ENCODE measurements at places on chromosomes 1 and 21.

GRCh38 chr21:27715131-27715530 lies 748.2 kb upstream of the ADAMTS5 start:
- no peak for DNase-seq

GRCh38 chr1:77756052-77756754 lies 3.4 kb downstream of the USP33 start:
- no peak for DNase-seq

- DNase-seq, result peak; percentile 76
Observed at GRCh38 chr1:246492611-246493245, 14.4 kb downstream of the SMYD3 start.

DNA sequence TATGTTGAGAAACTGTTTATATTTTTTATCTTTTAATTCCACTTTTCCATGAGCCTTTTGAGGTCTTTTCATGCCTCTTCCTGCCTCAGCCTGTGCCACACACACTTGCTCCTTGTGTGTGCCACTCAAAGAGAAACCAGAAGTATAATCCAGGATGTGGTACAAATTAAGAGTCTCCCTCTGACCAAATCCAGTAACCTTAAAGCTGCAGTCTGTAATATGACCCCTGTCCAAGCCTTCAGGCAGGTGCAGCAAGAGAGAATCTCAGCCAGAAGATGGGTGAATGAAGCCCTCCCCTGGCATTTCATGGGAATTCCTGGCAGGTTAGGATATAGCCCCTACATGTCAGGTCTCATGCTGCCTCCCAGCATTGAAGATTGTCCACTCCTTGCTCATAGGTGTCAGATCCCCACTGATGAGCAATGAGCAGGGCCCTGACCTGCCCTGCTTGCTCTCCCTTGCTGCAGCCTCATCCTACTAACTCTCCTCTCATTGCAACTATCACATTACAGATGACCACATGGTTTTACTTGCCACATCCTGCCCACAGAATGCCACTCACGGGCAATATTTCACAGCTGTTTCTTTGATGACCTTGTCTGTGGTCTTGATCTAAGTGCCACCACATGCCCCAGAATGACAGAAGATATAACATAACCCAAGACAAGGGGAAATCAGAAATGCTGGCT lies 169.3 kb downstream of the SEC16B start:
- no peak for DNase-seq

GRCh38 chr21:41956926-41957729 lies 3.3 kb upstream of the C2CD2 start:
- no peak for DNase-seq

GRCh38 chr1:158147401-158147800 lies 33.3 kb upstream of the CD1D start:
- DNase-seq, result no peak

- no peak for DNase-seq
Observed at GRCh38 chr1:27274204-27274603, 39.8 kb downstream of the WDTC1 start.

- DNase-seq, result no peak
Observed at GRCh38 chr1:59124166-59124565, 172.7 kb upstream of the FGGY start.

GRCh38 chr1:201753492-201753891 lies 75.5 kb upstream of the IPO9 start:
- DNase-seq, result no peak

DNA sequence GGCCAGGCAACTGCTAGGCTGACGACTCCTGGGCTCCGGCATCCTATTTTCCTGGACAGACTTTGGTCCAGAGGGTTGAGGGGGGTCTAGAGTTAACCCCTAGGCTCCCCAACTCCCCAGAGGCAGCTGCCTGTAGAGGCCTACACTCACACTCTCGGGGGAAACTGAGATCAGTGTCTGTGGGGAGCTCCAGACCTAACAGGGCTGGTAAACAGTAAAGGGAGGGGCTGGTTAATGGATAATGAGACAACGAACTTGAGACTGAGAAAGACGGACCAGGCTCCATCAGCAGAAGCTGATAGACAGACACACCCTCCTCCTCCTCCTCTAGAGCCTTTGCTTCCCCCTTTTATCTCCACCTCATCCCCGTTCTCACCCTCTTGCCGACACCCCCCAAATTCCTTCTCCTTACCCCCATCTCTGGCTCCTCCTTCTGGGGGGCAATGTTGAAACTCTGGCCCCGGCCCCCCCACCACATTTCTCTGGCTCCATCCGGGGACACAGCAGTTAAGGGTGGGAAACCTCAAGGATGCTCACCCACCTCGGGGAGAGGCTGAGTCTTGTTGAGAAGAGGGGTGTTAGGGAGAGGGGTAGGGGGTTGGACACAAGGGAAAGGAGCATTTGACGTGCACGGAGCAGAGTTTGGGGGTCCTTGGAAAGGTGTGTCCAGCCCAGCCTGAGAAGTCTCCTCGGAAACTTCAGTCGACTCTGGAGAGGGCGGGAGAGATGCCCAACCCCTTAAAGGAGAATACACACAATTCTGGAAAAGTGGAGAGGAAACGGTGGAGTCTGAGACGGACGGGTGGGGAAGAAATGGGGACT lies at the start of gene MTMR11:
Gene MTMR11 (minus strand): TSS at position 710 of the 822 bp plus-strand sequence. CDS start 232 bp downstream, at position 478.
- no peak for DNase-seq

DNA sequence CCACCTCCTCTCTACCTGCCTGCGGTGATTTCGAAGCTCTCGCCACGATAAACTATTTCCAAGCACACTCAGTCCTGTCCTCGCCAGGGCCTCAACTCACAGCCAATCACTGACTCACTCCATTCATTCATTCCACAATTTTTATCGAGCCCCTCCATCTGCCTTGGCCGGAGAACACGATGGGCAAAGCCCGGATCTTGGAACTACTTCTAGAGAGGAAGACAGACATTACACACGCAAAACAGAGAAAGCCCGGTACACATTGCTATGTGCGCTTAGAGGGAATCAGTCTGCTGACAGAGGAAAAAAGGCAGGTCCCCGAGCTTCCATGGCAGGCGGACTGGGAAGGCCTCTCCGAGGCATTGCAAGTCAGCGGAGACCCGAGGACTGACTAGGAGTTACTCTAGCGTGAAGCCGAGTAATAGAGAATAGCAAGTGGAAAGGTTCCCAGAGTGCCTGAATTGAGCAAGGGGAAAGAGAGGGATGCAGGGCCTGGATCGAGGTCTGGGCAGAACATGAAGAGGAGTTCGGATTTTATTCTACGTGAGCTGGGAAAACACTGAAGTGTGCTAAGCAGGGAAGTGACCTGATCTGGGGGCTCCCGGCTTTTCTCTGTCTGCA lies 54.2 kb upstream of the DNAJC6 start:
- no peak for DNase-seq

Data from NCI-H1436 (cell line).